Activated CD4-positive, alpha-beta T cell treated with anti-CD3 and anti-CD28 coated beads, Interleukin-2, amount 10 ng/mL, durations not matched to agents 24 days and 14 days (primary cell): ENCODE measurements at places on chromosomes 4 and X. TPM values are rescaled to one million over a fixed set of nuclear protein-coding genes. Genes with fewer than 3 reads are reported as not detected.
A peak's percentile ranks its signal among the peaks of the same experiment; 100 is the strongest.

DNA sequence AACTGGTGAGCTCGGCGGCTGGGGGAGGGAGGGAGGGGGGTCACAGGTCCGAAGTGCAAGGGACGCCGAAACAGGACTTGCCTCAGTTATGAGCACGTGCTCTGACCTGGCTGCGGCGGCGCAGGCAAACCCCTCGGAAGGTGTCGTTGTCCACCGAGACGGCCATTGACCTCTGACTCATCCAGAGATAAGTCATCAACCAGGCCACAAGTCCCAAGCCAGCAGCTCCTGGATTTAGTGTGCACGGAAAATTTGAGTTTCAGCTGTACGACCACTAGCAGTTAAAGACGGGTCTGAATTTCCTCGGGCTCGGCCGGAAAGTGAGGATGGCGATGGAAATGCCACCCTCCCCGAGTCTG is 674 bp downstream of the SH3D19 start:
- no peak overlapping the region for H3K27ac ChIP-seq
- H3K4me3 ChIP-seq, result peak overlapping the region; percentile 24
- peaks cover 3% of the 10 kb centered on the region for H3K4me1 ChIP-seq
- peaks cover 1% of the 10 kb centered on the region for H3K36me3 ChIP-seq
- DNase-seq, result no peak

The NPFFR2 gene
- not detected in 2 replicates for total RNA-seq

- no peaks in the 10 kb centered on the region for H3K36me3 ChIP-seq
- H3K27ac ChIP-seq, result no peak overlapping the region
- H3K4me3 ChIP-seq, result no peak overlapping the region
- H3K4me1 ChIP-seq, result no peaks in the 10 kb centered on the region
- peaks cover 3% of the 10 kb centered on the region for H3K27me3 ChIP-seq
These were observed 3.4 kb downstream of the ATP1B4 start for GRCh38 chrX:120365320-120365719.

DNA sequence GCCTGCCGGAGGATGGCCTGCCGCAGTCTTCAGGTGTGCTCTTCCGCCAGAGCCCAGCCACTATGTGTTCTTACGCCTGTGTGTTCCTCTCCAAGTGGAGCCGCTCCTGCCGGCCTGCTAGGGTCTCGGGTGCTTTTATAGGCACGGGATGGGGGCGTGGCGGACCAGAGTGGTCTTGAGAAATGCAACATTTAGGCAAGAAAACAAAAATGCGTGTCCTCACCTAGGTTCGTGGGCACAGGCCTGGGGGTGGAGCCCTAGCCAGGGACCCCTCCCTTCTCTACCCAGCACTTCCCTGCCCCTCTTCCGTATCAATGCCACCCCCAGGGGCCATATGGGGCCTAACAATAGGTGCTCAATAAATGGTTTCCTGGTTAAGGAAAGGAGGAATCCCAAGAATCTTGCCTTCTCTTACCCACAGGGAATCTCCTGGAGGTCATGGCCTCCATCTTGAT is 34.4 kb upstream of the LRBA start:
- no peak overlapping the region for H3K4me3 ChIP-seq
- no peaks in the 10 kb centered on the region for H3K4me1 ChIP-seq
- no peaks in the 10 kb centered on the region for H3K36me3 ChIP-seq
- no peaks in the 10 kb centered on the region for H3K27me3 ChIP-seq
- no peak for DNase-seq
- H3K27ac ChIP-seq, result no peak overlapping the region

The BEND2 gene
- not detected in 2 replicates for total RNA-seq

- DNase-seq, result no peak
- H3K4me1 ChIP-seq, result peaks cover 23% of the 10 kb centered on the region
- no peak overlapping the region for H3K27ac ChIP-seq
- peaks cover 5% of the 10 kb centered on the region for H3K27me3 ChIP-seq
- no peaks in the 10 kb centered on the region for H3K36me3 ChIP-seq
- H3K4me3 ChIP-seq, result no peak overlapping the region
These were observed 56.7 kb downstream of the SPINK2 start for GRCh38 chr4:56764775-56765174.

- peaks cover 18% of the 10 kb centered on the region for H3K27me3 ChIP-seq
- no peak overlapping the region for H3K27ac ChIP-seq
- H3K36me3 ChIP-seq, result no peaks in the 10 kb centered on the region
- no peak overlapping the region for H3K4me3 ChIP-seq
- H3K4me1 ChIP-seq, result no peaks in the 10 kb centered on the region
These were observed 35.9 kb downstream of the C4orf50 start for GRCh38 chr4:5982156-5982973.

- H3K4me3 ChIP-seq, result no peak overlapping the region
- DNase-seq, result no peak
- no peak overlapping the region for H3K27ac ChIP-seq
- H3K27me3 ChIP-seq, result no peaks in the 10 kb centered on the region
These were observed 86.0 kb downstream of the EVC start for GRCh38 chr4:5796976-5797375.

DNA sequence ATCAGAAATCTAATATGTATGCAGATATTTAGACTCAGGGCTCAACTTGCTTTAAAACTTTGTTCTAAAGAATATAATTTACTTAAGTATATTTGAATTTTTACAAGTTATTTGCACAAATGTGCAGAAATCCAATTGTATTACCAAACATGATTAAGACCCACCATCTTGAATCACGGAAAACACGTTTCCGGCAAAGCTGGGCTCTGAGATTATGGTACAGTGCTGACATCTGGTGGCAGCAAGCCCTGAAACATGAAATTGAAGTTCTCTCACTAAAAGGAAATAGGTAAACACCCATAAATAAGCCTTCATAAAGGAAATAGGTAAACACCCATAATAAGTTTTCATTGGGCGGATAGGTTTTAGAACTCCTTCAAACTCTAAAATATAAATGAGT is 98.3 kb upstream of the MAOA start:
- H3K4me3 ChIP-seq, result no peak overlapping the region
- no peaks in the 10 kb centered on the region for H3K27me3 ChIP-seq
- DNase-seq, result peak; percentile 81
- no peak overlapping the region for H3K27ac ChIP-seq
- no peaks in the 10 kb centered on the region for H3K36me3 ChIP-seq

The CENPVL2 gene
- total RNA-seq, result not detected in 2 replicates

The RTL3 gene
- not detected in 2 replicates for total RNA-seq

GRCh38 chr4:171834640-171835039 is 21.4 kb downstream of the GALNTL6 start:
- DNase-seq, result no peak
- H3K36me3 ChIP-seq, result no peaks in the 10 kb centered on the region
- H3K4me3 ChIP-seq, result no peak overlapping the region

GRCh38 chrX:14076639-14077038 is 46.9 kb upstream of the GEMIN8 start:
- no peak overlapping the region for H3K27ac ChIP-seq
- no peaks in the 10 kb centered on the region for H3K4me1 ChIP-seq
- H3K27me3 ChIP-seq, result peaks cover 2% of the 10 kb centered on the region
- H3K4me3 ChIP-seq, result no peak overlapping the region

DNA sequence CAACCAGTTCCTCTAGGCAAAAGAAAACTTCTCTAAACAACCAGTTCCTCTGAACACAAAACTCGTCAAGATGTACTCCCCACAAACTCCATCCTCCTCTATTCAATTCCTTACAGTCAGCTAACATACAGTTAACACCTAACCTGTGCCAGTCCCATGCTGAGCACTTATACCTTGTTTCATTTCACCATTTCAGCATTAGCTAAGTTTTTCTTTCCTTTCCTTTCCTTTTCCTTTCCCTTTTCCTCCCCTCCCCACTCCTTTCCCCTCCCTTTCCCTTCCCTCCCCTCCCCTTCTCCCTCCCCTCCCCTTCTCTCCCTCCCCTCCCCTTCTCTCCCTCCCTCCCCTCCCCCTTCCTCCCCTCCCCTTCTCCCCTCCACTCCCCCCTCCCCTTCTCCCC is 13.1 kb downstream of the HERC6 start:
- no peak overlapping the region for H3K4me3 ChIP-seq
- H3K27ac ChIP-seq, result no peak overlapping the region
- H3K36me3 ChIP-seq, result peaks cover 55% of the 10 kb centered on the region
- no peak for DNase-seq

The GAGE12H gene
- not detected in 2 replicates for total RNA-seq

The DAPP1 gene
- 28.4 and 29.5 TPM in 2 replicates for total RNA-seq

DNA sequence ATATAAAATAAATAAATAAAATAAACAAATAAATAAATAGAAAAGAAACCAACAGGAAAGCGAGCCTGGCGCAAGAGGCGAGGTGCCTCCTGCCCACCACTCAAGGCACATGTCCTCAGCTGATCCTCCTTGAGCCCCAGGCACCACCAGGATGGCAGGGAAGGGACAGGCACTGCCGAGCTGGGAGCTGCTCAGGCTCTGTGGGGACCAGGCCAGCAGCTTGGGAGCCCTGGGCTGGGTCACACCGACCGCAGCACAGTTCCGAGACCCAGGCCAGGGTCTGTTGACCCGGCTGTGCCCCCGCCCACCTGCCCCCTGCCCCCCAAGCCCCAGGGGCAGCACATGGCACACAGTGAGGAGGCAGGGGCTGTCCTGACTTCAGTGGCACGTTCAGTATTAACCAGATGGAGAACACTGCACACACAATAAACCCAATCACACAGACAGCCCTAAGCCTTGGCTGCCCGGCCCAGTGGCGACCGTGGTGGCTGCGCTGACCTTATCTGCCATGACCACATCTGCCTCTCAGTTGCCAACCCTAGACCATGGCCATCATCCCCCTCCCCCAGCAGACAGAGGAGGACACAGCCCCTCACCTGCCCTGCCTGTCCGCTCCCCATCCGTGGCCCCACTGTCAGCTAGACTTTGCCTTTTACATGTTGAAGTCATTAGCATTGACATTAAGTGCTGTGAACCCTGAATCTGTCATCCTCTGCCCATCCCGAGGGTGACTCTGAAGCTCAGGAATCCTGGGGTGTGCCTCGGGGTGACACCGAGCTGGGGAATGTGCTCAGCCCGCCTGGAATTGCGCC is 2.9 kb upstream of the TREX2 start:
- no peak overlapping the region for H3K27ac ChIP-seq
- H3K36me3 ChIP-seq, result peaks cover 5% of the 10 kb centered on the region
- no peaks in the 10 kb centered on the region for H3K4me1 ChIP-seq
- no peak for DNase-seq
- H3K4me3 ChIP-seq, result no peak overlapping the region
- H3K27me3 ChIP-seq, result no peaks in the 10 kb centered on the region

GRCh38 chrX:153651540-153652079 is 4.6 kb downstream of the DUSP9 start:
- peak; percentile 64 for DNase-seq
- H3K4me3 ChIP-seq, result no peak overlapping the region
- H3K27ac ChIP-seq, result no peak overlapping the region
- peaks cover 2% of the 10 kb centered on the region for H3K4me1 ChIP-seq

DNA sequence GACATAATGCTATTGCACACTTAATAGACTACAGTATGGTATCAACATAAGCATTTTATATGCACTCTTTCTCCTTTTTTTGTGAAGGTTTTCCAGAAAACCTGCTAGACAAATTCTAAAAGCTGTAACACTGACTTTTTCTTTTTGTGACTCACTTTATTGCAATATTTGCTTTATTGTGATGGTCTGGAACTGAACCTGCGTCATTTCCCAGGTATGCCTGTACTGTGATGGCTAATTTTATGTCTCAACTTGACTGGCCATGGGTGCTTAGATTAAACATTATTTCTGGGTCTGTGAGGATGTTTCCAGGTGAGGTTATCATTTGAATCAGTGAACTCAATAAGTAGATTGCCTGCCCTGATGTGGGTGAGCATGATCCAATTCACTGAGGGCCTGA is 35.5 kb upstream of the LAMP2 start:
- no peaks in the 10 kb centered on the region for H3K27me3 ChIP-seq
- no peak overlapping the region for H3K27ac ChIP-seq
- no peaks in the 10 kb centered on the region for H3K4me1 ChIP-seq
- no peak for DNase-seq
- H3K36me3 ChIP-seq, result no peaks in the 10 kb centered on the region
- H3K4me3 ChIP-seq, result no peak overlapping the region

The SERTM2 gene
- total RNA-seq, result not detected in 2 replicates

DNA sequence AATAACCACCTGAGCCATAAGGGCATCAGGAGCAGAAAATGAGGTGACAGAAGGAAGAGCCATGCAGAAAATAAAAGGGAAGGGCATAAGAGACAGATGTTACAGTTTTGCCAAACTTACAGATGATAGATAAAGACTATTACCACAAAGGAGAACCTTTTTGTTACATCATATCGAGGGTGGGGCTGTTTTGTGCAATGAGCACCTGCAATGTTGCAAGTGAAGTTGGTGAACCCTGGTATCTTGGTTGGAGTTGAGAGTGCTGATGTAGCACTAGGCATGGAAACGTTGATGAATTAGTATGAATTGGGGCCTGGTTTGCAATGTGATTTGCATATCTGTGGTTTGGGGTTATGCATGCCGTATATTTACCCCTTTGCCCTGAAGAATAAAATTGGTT is 119.8 kb upstream of the TEX13D start:
- H3K36me3 ChIP-seq, result no peaks in the 10 kb centered on the region
- peaks cover 44% of the 10 kb centered on the region for H3K4me1 ChIP-seq
- no peaks in the 10 kb centered on the region for H3K27me3 ChIP-seq
- peak overlapping the region; percentile 75 for H3K27ac ChIP-seq
- DNase-seq, result peak; percentile 72

- DNase-seq, result no peak
- peaks cover 12% of the 10 kb centered on the region for H3K36me3 ChIP-seq
- H3K4me3 ChIP-seq, result no peak overlapping the region
- peaks cover 11% of the 10 kb centered on the region for H3K4me1 ChIP-seq
- H3K27me3 ChIP-seq, result no peaks in the 10 kb centered on the region
These were observed 12.2 kb downstream of the NOCT start for GRCh38 chr4:139027776-139028175.

The NUDT9 gene
- 16.5 and 17.4 TPM in 2 replicates for total RNA-seq

- H3K4me3 ChIP-seq, result no peak overlapping the region
- DNase-seq, result no peak
- H3K27ac ChIP-seq, result no peak overlapping the region
- H3K36me3 ChIP-seq, result no peaks in the 10 kb centered on the region
- H3K4me1 ChIP-seq, result no peaks in the 10 kb centered on the region
These were observed 55.5 kb downstream of the LUZP4 start for GRCh38 chrX:115344885-115345614.

DNA sequence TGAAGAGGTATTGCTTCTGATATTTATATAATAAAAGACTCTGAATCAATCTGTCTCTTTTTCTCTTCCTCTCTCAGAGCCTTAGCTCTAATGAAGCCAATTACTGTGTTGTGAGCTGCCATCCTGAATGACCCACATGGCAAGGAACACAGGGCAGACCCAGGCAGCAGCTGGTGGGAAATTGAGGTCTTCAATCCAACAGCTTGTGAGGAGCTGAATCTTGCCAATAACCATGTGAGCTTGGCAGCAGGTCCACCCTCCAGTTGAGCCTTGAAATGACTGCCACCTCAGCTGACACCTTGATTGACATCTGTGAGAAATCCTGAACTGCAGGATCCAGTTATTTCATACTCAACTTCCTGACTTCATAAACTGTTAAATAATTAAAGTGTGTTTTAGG is 149.4 kb downstream of the NDST4 start:
- no peaks in the 10 kb centered on the region for H3K4me1 ChIP-seq
- no peak overlapping the region for H3K27ac ChIP-seq
- no peak overlapping the region for H3K4me3 ChIP-seq

The ITIH6 gene
- total RNA-seq, result not detected in 2 replicates

GRCh38 chr4:57195622-57196021 is 85.4 kb upstream of the IGFBP7 start:
- H3K4me3 ChIP-seq, result no peak overlapping the region
- peaks cover 11% of the 10 kb centered on the region for H3K27me3 ChIP-seq
- H3K27ac ChIP-seq, result no peak overlapping the region
- DNase-seq, result no peak
- no peaks in the 10 kb centered on the region for H3K4me1 ChIP-seq

The APOOL gene
- 19.4 and 21.1 TPM in 2 replicates for total RNA-seq

The IRF2 gene
- total RNA-seq, result 48.7 and 50.0 TPM in 2 replicates
